ENCODE measurements at places on chromosomes 3 and 15. TPM values are rescaled to one million over a fixed set of nuclear protein-coding genes. Genes with fewer than 3 reads are reported as not detected.

Gene NEK10
- total RNA-seq, result 1.0 TPM

Gene IL17RE
- 0.66 TPM for total RNA-seq

Gene KIF23
- total RNA-seq, result 63.0 TPM

Gene HIGD2B
- total RNA-seq, result not detected

Gene HDC
- not detected for total RNA-seq

Gene DHFR2
- total RNA-seq, result 4.0 TPM

Gene HEXA
- 83.2 TPM for total RNA-seq

Gene EPHB1
- 4.4 TPM for total RNA-seq

Gene TIGIT
- 0.20 TPM for total RNA-seq

Gene SLC24A1
- total RNA-seq, result 10.1 TPM
